Hippocampal formation (tissue), 2 donors: ENCODE measurements at places on chromosomes 6 and 20.

DNA sequence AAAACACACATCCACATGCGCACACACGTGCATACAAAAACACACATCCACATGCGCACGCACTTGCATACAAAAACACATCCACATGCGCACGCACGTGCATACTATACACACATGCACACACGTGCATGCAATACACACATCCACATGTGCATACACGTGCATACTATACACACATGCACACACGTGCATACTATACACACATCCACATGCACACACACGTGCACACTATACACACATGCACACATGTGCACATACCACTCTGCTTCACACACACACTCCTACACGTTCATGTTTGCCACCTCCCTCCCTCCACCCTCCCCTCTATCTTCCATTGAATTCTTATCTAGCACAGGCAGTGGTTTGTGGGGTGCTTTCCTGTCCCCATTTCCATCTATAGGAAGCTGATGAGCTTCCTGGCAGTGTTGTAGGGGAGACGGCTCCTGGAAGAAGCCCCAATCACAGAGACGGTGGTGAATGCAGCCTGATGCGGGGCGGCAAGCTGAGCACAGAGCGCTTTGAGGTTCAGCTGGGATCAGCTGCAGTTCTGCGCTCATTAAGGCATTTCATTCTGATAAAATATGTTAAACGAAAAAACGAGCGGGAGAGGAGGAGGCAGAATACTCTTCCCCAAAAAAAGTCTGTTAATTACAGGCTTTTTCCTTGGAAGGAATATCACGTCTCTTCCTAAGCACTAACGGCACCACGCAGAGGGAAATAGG is 287.7 kb downstream of the TAF4 start:
- no peak for DNase-seq

DNA sequence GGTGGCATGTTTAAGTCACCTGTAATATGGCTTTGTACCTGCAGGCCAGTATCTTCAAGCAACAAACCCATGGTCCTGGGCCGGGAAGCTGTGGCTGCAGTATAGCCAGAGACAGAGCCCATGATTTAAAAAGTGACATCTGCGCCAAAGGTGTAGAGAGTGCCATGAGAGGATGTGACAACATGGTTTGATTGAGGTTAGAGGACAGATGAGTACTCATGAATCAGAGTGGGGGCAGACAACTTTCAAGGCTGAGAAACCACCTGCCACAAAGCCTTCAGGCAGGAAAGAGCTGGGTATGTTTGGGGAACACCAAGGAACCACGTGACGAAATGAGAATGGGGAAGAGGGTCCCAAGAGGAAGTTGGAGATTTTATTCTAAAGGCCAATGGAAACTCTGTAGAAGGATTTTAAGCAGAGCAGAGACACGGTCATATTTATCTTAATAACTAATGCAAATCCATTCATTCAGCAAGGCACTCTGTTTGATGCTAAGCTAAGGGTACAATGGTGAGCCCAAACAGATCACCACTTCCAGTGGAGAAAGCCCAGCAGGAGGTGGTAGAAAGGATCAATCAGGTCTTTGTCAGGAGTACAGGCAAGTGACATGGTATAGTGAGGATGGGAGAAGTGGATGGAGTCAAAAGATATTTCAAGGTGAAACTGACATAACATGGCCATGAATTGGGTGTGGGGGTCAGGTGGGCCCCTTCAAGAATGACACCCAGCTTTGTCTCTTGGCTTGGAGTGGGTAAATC is 3.4 kb upstream of the MICAL1 start:
- no peak for DNase-seq

DNA sequence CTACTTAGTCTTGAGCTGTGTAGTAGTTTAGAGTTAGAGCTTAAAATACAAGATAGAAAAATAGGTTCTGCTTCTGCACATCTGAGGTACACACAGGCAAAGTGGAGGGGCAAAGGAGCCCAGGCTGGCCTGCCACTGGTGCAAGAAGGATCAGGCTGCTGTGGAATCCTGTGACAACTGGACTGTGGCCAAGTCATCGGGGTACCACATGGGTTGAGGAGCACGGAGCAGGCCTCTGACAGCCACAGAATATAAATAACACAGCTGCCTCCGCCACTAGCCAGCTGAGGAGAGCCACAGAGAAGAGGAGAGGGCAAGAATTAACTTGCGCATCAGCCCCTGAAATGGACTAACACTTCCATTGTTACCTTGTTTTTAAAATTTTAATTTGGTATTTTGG is 206.0 kb upstream of the MARCKS start:
- DNase-seq, result peak; percentile 60

GRCh38 chr6:5499644-5500306 is 238.5 kb downstream of the FARS2 start:
- peak; percentile 19 for DNase-seq

DNA sequence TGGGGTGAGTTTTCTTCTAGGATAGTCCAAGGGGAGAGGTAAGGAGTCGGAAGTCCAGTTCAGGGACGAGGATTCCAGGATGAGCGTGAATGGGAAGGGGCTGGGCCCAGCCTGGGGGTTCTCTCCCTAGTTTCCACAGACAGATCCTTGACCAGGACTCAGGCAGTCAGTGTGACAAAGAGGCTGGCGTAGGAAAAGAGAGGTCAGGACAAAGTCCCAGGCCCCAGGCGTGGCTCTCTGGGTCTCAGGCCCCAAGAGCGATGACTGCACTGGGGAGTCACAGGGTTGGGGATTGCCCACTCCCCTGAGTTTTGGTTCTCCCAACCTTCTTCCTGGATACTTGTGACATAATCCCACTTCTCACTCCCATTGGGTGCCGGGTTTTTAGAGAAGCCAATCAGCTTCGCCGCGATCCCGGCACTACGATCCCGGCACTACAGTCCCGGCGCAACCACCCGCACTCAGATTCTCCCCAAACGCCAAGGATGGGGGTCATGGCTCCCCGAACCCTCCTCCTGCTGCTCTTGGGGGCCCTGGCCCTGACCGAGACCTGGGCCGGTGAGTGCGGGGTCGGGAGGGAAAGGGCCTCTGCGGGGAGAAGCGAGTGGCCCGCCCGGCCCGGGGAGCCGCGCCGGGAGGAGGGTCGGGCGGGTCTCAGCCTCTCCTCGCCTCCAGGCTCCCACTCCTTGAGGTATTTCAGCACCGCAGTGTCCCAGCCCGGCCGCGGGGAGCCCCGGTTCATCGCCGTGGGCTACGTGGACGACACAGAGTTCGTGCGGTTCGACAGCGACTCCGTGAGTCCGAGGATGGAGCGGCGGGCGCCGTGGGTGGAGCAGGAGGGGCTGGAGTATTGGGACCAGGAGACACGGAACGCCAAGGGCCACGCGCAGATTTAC is 46.2 kb upstream of the TRIM26 start:
- peak; percentile 79 for DNase-seq

GRCh38 chr6:101614774-101615173 is 221.3 kb downstream of the GRIK2 start:
- DNase-seq, result no peak

- DNase-seq, result no peak
These were observed 222.4 kb upstream of the JARID2 start for GRCh38 chr6:15023448-15023847.

DNA sequence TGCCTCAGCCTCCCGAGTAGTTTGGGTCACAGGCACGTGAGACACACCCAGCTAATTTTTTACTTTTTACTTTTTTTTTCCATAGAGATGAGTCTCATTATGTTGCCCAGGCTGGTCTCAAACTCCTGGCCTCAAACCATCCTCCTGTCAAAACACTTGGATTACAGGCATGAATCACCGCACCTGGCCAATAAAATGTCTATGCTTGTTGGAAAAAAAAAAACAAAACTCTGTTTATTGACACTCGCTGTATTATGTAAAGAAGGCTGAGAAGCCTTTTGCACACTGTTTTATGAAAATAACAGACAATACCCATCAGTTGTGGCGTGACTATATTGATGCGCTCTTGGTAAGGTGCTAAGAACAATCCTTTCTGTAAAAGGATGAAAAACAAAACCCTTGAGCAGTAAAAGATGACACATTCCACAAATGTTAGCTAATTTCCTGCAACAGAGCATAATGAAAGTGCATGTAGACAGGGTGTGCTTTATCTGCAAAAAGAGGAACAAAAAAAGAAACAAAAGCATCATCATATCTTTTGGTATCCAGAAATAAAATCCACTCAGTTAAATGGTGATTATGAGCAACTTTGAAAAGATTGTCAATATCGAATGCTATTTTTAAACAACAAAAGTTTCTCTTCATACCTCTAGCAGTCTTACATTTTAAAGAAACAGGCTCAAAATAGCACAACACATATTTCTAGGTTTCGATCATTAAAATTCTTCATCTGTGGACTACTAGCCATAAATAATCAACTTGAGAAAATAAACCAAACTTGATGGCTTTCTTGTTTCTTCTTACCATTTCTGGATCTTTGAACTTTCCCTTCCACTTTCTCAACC is 108.3 kb upstream of the PHACTR1 start:
- DNase-seq, result no peak

DNA sequence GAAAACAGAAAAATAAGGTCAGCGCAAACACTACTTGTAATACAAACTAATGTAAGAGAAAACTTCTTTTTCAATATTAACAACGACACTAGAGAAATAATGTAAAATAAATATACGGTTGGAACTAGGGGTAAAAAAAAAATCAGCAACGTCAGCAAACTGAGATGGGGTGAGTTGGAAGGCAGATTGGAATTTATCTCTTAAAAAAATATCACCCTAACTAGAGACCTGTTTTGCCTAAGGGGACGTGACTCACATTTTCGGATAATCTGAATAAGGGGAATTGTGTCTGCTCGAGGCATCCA is 705 bp upstream of the UTRN start:
- DNase-seq, result no peak

- DNase-seq, result no peak
These were observed 24.3 kb upstream of the CDYL start for GRCh38 chr6:4751823-4752464.
